ENCODE measurements at places on chromosomes 13 and 19.

DNA sequence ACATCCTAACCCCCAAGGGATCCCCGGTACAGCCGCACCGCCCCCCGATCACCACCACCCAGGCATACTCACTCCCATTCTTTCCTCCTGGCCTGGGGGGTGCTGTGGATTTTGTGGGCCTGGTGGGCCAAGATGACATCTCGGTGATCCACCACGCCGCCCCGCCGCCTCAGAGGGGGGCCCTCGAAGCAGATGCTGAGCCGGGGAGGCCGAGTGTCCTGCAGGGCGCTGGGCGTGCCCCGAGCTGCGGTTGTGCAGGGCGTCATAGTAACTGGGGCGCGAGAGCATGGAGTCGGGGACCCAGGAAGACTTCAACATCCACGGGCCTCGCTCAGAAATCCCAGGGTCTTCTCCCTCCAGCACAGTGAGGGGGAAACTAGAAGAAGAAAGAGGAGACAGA, 93.4 kb upstream of the CACNA1A start:
- no peak for DNase-seq

DNA sequence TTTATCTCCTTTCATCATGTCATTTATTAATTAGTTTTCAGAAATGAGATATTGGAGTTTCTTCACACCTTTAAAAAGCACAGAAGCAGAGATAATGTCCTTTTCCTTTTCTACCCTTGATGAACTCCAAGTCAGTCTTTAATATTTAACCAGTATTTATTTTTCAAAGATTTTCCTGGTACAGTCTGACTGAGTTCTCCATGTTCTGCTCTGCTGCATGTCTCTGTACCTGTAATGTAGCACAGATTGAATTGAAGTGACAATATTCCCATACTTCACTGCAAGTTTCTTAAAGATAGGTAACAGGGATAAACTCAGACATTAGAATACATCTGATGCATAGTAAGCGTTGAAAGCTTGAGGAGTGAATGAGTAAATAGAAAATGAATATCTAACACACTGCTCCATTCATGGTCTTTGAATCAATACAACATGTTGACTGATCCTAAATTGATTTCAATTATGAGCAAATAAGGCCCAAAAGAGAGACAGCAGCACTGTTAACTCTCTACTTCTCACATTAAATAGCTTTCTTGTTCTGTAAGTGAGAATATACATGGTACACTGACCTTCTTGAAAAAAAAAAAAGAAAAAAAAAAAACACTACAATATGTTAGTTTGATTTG, 1323.6 kb upstream of the PRR20A start:
- DNase-seq: no peak

- no peak for DNase-seq
These were observed 216.1 kb downstream of the TDRD3 start for GRCh38 chr13:60613080-60613479.

- DNase-seq: no peak
These were observed 75.8 kb upstream of the TSHZ3 start for GRCh38 chr19:31424861-31425620.

- DNase-seq: no peak
These were observed at the start of gene ANGPTL8 for GRCh38 chr19:11239377-11240000. ANGPTL8 (plus strand) TSS chr19:11239619; CDS start chr19:11239638, 19 bp downstream.

DNA sequence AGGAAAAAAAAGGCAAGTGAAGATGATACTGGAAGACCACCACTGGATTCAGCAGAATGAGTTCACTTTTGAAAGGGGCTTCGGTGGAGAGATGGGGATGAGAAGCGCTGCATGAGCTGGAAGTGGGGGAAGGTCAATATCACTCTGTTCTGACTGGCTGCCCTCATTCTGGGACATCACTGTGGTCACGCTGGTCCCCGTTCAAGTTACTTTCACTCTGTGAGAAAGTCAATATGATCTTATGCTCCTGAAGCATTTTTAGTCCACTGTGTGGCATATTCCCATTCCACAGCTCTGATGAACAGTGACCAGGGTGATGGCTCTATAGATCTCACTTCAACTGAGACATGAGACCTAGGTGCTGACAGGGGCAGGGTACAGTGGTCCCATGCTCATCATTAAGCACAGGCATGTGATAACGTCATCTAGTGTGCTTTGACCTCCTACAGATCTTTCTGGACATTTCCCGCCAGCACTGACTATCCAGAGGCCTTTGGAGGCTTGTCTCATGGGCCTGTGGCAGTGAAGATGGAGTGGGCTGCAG, 40.2 kb upstream of the GPR183 start:
- no peak for DNase-seq

DNA sequence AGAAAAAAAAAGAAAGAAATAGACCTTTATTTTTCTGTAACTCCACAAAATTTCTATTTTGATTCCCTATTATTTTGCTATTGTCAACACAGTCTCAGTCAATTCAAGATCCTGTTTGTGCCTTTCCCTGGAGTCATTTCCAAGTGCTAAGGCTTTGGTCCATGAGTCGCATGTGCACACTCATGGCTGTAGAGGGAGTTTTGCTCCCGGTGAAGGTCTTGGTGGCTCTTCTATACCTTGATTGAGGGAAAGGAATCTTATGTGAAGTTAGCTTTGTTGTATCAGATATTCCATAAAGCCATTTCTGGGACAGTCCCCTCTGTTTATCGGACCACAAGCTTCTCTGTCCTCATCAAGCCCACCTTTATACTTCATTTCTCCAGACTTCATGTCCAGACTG, 58.7 kb upstream of the ALOX5AP start:
- DNase-seq: no peak

DNA sequence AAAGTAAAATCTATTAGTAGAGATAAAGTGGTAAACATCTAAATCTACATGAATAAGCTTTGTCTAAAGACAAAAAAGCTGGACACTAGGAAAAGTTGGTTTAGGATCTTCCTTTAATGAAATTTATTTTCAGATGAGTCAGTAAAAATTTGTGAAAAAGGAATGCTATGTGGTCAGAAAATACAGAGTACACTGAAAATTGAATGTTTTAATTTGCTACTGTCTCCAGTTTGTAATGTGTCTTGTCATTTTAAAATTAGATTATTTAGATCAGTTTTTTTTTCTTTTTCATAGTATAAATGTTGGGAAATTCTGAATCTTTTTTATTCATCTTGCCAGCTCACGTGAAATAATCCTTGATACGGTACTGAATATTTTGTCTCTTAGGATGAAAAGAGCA, 56.9 kb downstream of the SLITRK6 start:
- no peak for DNase-seq

DNA sequence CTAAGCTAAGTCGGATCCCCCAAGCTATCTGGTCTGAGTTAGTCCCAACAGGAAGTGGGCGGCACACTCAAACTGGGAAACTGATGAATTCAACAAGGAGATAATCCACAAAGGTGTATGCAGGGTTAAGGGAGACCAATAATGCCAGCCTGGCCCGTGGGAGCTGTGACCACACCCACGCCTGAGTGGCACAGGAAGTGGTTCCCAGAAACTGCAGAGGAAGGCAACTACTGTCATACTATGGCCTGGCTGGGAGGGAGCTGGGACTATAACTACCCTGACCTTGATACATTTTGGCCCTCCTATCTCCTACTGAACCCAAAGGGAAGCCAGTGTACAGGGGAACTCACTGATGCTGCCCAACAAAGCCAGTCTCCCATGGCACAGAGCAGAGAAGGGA, 85.5 kb upstream of the TDRD3 start:
- DNase-seq: no peak

DNA sequence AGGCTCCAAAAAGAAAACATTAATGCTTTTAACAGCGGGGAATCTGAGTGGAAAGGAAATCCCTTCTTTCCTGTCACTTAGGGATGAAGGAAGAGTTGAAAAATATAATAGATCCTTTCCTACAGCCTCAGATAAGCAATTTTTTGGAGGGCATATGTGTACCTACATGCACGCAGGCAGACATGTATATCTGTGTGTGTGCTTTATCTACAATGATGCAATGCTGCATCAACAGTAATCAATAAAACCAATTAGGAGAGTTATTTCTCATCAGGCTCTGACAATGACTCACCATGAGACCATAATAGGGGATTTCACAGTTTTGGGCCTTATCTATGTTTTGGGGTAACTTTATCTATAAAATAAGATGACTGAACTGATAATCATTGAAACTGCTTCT, 444.1 kb downstream of the ITGBL1 start:
- DNase-seq: no peak

GRCh38 chr19:46722004-46722380, 5.1 kb upstream of the PRKD2 start:
- DNase-seq: no peak

DNA sequence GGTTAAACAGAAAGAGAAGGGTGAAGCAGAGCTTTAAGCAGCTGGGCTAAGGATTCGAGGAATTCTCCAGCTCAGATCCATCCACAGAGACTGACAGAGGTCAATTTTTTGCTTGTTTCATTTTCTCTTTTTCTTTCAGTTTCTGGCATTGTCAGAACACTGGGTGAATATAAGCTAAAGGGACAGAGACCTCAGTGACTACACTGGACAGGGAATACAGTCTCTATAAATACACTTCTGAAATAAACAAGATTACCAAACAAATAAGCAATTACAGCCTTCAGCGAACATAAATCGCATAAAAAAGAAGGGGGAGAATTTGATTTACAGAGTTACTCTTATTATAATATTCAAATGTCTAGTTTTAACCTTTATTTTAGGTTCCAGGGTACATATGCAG, 3.7 kb upstream of the ZNF441 start:
- no peak for DNase-seq

DNA sequence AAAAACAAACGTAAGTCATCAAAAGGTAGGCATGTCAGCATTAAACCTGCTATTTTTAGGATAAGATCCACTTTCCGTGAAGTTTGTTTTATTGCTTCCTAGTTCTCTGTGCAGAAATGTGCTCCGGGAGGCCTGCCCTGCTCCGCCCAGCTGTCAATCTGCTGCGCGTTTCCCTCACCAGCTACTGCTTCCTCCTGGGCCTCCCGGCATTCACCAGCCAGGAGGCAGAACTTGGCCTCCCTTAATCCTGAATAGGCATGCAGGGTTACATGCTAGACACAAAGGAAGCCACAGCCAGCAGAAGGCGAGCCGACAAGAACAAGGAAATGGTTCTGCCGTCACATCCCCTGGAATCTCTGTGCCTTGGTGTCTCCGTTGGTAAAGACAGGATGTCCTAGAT, 386.2 kb downstream of the IRS2 start:
- DNase-seq: no peak

GRCh38 chr19:14003251-14004055, 2.7 kb downstream of the RFX1 start:
- DNase-seq: no peak

DNA sequence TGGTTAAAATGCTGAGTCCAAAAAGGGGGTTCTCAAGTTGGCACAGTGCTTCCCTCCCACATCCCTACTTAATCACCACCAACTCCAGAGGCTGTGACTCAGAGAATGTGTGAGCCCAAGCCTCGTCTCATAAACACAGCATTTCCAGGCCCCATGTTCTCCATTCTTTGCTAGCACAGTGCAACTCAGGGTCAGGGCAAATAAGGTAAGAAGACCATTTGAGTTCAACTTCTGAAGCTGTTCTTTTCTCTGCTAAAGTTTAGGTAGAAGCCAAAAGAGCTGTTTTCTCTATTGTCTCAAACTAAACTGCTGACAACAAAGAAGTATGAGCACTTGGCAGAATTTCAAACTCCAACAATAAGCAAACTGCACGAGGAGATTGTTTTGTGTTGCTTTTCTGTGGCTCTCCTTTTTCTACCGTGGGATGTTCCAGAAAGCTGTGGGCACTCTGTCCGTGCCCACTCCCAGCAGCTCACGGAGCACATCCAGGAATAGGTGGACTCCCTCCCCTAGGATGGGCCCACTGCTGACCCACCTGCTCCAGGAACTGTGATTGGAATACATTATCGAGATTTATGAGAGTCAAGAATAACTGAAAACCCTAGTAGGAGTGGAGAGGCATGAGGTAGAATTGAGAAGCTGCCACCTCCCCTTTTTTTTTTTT, 494.3 kb downstream of the COG6 start:
- no peak for DNase-seq

- no peak for DNase-seq
These were observed 1435.7 kb downstream of the UQCRFS1 start for GRCh38 chr19:27777242-27777641.

DNA sequence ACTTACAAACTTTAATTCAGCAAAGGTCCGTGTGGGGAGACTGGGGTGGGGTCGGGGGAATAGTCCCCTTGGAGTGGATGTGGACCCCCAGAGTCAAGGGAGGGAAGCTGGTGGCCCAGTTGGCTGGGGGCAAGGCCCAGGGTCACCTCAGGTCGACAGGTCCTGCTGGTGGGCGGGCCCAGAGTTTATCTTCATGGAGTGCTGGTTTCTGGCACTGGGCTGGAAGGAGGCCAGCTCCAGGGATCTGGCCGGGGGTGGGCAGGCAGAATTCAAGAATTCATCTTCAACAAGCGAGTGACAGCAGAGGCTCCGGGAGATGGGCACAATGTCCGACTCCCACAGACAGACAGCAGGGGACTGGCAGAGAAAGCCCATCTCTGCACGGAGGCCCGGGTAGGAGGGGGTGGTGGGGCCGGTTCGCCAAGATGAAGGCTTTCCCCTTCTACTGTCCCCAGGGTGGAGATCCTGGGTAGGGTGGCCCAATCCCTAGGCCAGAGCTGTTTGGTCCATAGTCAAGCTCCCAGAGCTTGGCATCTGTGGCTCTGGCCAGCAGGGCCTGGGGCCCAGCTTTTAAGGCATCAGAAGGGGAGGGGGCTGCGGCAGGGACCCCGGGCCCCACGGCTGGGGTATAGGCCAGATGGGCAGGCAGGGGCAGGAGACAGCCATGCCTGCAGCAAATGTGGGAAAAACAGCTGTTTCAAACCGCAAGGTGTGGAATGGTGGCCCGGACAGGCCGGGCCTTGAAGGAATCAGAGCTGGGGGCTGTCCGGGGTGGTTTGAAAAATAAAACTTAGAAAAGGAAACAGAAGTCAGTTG, 622 bp upstream of the FDX2 start:
- DNase-seq: no peak

- no peak for DNase-seq
These were observed 6.3 kb upstream of the MRPS31 start for GRCh38 chr13:40777166-40777808.
